Stimulated activated CD4-positive, alpha-beta T cell treated with anti-CD3 and anti-CD28 coated beads, TNF-alpha, amount 100 ng/mL, for 24 hours (primary cell): ENCODE measurements at places on chromosomes 1 and 21.

DNA sequence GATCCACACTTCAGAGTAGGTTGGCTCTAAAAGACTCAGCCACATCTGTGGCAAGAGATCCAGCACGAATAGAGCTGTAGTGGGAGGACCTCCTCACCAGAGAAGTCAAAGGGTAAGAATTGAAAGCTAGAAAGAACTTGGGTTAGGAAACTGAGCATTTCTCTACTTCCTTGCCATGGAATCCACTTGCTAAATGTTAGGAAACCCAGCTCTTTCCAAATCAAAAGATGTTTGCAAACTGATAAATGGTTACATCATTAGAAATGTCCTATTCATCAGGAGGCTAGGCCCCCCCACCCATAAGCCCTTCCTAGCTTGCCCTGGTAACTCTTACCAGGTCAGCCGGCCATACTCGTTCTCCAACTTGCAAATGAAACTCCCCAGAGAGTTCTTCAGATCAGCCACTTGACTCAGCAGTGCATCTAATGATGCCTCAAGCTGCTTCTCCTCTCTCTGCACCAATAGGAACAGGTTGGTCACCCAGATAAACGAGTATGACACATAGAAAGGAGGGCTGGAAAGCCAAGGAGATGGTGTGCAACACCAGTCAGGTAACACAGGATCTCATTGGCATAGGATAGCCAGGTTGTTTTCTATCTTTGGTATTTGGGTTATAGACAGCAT is 1.5 kb downstream of the MED8 start:
- DNase-seq: no peak

DNA sequence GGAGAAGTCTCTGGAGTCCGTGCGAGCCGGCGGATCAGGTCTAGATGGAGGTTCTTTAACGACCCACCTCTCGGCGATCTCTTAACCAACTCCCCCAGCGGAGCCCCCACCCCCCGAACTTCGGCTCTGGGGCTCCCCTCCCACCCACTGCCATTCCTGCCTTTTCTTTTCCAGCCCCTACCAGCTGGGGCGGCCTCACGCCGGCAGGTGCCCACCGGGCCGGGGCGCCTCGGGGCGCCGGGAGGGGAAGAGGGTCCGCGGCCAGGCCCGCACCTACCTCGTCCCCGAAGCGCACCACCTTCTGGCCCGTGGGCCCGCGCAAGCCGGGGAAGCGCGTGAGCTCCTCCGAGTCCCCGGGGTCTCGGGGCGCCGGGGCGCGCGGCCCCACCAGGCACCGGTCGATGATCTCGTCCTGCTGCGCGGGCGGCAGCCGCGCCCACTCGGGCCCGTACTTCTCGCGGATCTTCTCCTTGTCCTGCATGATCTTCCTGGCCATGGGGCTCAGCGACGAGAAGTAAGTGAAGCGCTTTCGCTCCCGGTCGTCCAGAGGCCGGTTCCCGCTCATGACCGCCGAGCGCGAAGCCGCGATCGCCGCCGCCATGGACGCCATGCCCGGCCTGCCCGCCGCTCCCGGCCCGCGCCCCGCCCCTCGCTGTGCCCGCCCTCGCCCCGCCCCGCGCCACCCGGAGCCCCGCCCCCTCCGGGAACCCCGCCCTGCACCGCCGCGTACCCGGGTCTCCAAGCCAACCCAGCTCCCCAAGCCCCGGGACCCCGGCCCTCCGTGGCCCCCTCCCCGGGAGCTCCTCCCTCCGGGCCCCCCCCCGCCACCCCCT is at the start of gene C1orf198:
Gene C1orf198 (minus strand): TSS at position 619 of the 833 bp plus-strand sequence. CDS start 9 bp downstream, at position 610.
- peak; percentile 58 for DNase-seq

DNA sequence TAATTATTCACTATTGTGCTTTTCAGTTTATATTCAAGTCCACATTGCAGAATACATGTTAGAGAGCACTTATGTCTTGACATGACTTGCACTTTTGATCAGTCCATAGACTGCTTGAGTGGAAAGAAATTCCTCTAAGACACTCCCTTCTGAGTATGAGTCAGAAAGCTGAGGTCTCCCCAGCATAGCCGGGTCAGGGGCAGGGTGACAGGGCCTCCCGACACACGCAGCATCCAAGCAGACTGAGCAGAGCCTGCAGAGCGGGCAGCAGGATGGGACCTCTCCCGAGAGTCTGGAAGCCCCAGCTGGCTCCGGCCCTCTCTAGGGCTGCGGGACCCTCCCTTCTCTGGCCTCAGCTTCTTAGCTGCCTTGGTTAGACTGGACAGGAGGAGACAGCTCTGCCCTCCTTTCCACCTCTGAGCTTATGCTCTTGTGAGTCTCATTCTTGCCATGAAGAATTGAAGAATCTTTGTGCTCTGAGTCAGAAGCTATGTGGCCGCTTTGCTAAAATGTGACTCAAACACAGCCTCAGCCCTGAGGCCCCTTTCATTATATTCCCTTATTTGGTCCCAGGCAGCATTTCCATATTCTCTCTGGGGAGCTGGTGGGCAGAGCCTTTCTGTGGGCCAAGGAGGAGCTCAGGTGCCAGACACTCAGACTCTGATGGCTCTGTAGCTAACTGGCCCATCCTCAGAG is 11.2 kb upstream of the CAPN2 start:
- DNase-seq: no peak

- no peak for DNase-seq
Measured at GRCh38 chr1:85259912-85260274, 431 bp upstream of the C1orf52 start.

DNA sequence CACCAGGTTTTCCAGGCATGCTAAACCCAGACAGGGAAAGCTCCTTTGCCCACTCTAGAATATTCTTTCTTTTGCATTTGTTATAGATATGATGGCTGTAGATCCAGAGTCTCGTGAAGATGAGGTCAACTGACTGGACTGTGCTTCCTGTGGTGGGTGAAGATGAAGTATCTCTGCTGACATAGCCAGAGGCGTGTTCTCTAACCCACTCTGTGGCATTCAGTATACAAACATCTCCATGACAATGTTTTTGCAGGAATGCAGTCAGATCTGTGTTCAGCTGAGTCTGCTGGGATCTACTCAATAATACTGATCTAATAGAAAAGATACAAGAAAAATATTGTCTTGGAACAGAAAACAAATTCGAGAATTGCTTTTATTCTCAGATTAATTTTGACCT is 11.3 kb downstream of the RWDD2B start:
- DNase-seq: no peak

- no peak for DNase-seq
Measured at GRCh38 chr1:44894591-44894990, 51.5 kb upstream of the PTCH2 start.

DNA sequence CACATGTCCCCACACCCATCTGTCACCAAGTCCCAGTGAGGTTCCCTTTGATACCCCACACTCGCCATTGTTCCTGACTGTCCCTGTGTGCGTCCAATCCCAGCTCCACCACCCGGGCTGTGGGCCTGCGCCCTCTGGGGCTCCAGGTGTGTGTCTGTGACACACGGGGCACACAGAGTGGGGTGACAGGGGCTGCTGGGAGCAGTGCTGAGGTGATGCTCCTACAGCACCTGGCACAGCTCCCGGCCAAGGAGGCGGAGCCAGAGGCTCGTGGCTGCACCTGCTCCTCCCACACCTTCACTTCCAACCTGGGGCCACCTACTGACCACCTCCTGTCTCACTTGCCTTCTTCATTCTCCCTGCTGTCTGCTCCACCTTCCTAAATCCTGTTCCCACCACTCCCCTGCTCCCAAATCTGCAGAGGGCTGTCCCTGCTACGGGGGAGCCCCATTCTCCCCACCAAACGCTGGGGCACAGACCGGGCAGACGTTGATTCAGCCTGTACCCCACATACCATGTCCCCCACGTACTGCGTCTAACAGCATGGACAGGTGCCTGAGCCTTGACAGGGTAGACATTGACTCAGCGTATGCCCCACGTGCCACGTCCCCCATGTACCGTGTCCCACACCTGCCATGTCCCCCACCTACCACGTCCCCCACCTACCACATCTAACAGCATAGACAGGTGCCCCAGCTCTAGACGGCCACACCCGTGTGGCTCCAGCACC is 16.4 kb downstream of the WDR4 start:
- DNase-seq: no peak

- DNase-seq: no peak
Measured at GRCh38 chr1:76073481-76073880, 1.1 kb upstream of the ST6GALNAC3 start.

GRCh38 chr1:116451702-116452101 is 78.7 kb downstream of the ATP1A1 start:
- no peak for DNase-seq

- DNase-seq: no peak
Measured at GRCh38 chr21:46557469-46557868, 47.4 kb downstream of the S100B start.

DNA sequence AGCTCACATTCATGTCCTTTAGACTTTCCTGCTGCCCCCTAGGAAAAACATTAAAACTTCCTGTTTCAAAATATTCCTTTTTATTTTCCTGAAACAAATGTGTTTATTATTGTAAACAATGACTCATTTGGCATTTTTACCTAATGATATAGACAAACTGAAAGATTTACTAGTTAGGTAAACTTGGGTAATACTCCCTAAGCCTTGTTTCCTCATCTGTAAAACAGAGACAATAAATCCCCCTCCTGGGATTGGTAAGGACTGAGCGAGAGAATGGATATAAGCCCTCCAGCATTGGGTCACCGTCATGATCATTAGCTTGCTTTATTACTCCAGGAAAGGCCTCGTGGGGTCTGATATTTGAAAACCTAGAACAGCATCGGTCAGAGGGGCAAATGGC is 59.8 kb downstream of the LPAR3 start:
- no peak for DNase-seq

DNA sequence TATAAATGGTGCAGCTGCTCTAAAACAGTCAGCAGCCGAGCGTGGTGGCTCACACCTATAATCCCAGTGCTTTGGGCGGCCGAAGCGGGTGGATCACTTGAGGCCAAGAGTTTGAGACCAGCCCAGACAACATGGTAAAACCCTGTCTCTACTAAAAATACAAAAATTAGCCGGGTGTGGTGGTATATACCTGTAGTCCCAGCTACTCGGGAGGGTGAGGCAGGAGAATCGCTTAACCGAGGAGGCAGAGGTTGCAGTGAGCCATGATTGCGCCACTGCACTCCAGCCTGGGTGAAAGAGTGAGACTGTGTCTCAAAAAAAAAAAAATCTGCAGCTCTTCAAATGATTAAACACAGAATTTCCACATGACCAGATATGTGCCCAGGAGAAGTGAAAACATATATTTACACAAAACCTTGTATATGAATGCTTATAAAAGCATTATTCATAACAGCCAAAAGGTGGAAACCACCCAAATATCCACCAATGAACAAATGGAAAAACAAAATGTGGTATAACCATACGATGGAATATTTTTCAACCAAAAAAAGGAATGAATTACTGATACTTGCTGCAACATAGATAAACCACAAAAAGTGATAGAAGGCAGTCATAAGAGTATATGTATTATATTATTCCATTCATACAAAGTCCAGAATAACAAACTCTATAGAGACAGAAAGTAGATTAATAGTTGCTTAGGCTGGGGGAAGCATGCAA is 14.1 kb downstream of the EPS15 start:
- no peak for DNase-seq

GRCh38 chr1:61299463-61299862 is 217.1 kb downstream of the NFIA start:
- DNase-seq: no peak

DNA sequence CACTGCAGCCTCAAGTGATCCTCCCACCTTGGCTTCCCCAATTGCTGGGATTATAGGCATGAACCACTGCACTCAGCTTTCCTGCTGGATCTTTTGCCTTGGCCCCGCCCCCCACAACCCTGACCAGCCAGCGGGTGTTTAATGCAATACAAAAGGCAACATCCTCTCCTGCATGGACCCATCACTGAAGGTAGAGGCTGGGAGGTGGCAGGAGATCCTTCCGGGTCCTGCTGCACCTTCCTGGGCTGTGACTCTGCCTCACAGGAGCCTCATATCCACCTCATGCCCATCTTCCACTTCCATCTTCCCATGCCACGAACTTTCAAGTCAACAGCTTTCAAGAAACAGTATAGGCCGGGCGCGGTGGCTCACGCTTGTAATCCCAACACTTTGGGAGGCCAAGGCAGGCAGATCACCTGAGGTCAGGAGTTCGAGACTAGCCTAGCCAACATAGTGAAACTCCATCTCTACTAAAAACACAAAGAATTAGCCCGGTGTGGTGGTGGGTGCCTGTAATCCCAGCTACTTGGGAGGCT is 11.7 kb upstream of the WNT9A start:
- no peak for DNase-seq
